Dermis blood vessel endothelial cell (primary cell): ENCODE measurements at places on chromosomes 13 and 19. TPM values are rescaled to one million over a fixed set of nuclear protein-coding genes. Genes with fewer than 3 reads are reported as not detected.

DNA sequence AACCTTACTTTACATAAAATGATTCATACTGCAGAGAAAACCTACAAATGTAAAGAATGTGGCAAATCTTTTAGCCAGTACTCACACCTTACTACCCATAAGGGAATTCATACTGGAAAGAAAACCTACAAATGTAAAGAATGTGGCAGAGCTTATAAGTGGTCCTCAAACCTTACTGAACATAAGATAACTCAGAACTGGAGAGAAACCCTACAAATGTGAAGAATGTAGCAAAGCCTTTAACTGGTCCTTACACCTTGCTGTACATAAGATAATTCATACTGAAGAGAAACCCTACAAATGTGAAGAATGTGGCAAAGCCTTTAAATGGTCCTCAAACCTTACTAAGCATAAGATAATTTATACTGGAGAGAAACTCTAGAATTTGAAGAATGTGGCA is 90.1 kb downstream of the ZNF675 start:
- DNase-seq, result no peak

GRCh38 chr13:23966691-23967615 is 69.7 kb upstream of the C1QTNF9B start:
- DNase-seq, result no peak

GRCh38 chr13:80901111-80901510 is 560.2 kb upstream of the SPRY2 start:
- peak; percentile 8 for DNase-seq

DNA sequence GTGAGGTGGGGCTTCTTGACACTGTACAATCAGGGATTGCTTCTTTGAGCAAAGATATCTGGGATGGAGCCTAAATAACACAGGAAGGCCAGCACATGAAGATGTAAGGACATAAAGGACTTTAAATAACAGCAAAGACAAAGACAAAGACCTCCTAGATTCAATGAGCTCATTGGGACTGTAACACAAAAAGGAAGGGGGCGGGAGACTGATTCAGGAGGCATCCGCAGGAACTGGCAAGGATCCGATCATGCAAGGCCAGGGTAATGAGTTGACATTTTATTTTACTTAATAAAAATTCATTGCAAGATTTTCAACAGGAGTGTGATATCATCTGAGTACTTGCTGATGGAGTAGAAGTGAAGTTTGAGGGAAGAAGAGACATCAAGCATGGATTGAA is 121.5 kb downstream of the LHFPL6 start:
- peak; percentile 71 for DNase-seq

DNA sequence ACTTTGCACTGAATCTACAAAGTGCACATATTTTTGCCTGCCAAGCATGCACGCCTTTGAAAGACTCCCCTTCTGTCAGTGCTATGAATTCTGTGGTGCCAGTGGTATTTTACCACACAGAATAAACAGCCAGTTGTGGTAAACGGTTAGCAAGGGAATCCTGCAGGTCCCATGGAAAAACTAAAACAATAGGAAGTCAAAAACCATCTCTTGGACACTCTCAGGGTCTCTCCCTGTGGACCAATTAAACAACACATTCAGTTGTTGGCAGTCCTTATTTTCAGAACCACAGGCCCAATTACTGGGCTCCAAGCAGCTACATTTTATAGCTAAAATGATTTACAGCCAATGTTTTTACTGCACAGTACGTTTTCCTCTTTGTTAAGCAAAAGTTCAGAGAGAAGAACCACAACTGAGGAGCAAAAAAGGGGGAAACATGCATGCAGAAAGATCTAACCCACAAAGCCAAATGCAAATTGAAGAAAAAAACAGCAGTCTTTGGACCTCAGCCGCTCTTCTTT is 116.9 kb downstream of the KCTD12 start:
- no peak for DNase-seq

The MCEMP1 gene
- not detected in 2 replicates for total RNA-seq

The ZNF491 gene
- total RNA-seq, result 1.5 and 1.6 TPM in 2 replicates

The SKA3 gene
- total RNA-seq, result 6.4 and 7.5 TPM in 2 replicates
